ENCODE measurements at places on chromosomes 1 and 21. TPM values are rescaled to one million over a fixed set of nuclear protein-coding genes. Genes with fewer than 3 reads are reported as not detected.

Gene CDC7
- total RNA-seq = 1.8 TPM

Gene MPL
- not detected for total RNA-seq

Gene CYP4A22
- not detected for total RNA-seq

Gene RGS4
- total RNA-seq = 809 TPM

Gene CD46
- total RNA-seq = 136 TPM
